ENCODE measurements at places on chromosomes 1 and 21.
A peak's percentile ranks its signal among the peaks of the same experiment; 100 is the strongest.

- DNase-seq: no peak
Measured at GRCh38 chr1:110341872-110342331, 2.7 kb downstream of the RBM15 start.

DNA sequence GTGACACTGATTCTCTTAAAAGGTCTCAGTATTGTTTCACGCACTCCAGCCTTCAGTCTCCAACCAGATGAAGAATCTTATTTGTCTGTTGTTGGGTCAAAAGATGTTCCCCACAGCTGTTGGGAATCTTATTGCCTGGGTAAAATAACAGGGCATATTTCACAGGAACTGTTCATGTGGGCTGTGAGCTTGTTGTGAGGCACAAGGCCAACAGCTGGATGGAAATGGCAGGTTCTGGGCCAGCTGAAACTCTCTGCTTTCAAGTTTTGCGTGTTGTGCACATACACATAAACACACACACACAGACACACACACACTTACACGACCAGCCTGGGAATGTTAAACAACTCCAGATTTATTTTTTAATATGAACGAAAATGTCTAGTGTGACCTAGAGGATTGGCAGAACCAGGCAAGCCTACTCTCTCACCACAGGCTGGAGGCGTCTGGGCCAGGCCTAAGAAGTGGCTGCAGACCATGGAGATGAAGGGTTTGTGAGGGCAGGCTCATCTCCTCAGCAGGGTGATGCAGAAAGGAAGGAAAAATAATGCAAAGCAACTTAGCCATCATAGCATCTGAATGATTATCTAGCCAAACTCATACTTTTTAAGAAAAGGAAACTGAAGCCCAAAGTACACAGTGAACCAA lies 357.0 kb downstream of the TTLL7 start:
- no peak for DNase-seq

GRCh38 chr21:28644762-28645161 lies 347.9 kb downstream of the LTN1 start:
- no peak for DNase-seq

DNA sequence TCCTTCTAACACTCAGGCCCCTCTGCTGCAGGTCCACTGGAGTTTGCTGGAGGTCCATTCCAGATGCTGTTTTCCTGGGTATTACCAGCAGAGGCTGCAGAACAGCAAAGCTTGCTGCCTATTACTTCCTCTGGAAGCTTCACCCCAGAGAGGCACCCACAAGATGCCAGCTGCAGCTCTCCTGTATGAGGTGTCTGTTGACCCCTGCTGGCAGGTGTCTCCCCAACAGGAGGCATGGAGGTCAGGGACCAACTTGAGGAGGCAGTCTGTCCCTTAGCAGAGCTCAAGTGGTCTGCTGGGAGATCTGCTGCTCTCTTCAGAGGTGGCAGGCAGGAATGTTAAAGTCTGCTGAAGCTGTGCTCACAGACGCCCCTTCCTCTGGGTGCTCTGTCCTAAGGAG lies 204.8 kb downstream of the FCRL5 start:
- no peak for DNase-seq

DNA sequence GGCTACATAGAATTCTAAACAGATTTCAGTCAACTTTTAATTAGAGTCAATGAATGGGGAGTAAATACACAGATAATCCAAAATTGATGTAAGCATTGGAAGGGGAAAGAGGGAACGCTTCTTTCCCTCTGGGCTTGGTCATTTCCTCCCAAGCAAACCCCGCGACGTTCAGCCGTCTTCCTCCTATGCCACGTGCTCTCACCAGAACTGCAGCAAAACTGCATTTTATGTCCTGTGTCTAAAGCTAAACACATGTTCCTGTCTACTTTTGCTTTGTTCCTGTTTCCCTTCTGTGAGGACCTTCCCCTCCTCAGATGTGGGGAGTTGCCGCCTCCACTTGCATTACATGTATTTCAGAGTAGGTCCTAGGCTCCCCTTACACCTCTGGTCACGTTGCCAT lies 27.2 kb downstream of the UTP25 start:
- DNase-seq: no peak

DNA sequence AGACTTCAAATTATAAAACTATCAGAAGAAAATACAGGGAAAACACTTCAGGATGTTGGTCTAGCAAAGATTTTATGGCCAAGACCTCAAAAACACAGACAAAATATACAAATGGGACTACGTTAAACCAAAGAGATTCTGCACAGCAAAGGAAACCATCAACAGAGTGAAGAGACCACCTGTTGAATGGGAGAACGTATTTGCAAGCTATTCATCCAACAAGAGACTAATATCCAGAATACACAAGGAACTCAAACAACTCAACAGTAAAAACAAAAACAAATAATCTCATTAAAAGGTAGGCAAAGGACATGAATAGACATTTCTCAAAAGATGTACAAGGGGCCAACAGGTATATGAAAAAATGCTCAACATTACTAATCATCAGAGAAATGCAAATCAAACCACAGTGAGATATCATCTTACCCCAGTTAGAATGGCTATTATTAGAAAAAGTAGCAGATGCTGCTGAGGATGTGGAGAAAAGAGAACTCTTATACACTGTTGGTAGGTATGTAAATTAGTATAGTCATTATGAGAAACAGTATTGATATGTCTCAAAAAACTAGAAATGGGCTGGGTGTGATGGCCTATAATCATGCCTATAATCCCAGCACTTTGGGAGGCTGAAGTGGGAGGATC lies 112.6 kb downstream of the LRIG2 start:
- DNase-seq: no peak

GRCh38 chr1:108572182-108572581 lies 12.3 kb downstream of the EEIG2 start:
- no peak for DNase-seq

DNA sequence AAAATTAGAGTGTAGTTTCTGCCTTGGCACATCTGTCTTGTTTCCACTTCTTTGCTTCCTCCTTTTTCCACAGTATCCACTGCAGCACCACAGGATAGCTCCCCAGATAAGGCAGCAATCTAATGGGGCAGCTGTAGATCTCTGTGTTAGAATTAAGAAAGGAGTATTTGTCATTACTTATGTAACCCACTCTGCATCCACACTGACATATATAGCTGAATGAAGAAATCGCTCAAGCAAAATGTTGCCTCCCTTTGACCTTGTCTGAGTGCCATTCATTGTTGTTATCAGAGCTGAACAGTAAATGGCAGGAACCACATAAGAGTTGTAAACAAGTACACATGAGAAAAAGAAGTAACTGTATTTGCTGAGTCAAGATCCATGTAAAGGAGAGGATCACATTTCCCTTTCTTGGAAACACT lies 45.9 kb upstream of the DPH5 start:
- no peak for DNase-seq

DNA sequence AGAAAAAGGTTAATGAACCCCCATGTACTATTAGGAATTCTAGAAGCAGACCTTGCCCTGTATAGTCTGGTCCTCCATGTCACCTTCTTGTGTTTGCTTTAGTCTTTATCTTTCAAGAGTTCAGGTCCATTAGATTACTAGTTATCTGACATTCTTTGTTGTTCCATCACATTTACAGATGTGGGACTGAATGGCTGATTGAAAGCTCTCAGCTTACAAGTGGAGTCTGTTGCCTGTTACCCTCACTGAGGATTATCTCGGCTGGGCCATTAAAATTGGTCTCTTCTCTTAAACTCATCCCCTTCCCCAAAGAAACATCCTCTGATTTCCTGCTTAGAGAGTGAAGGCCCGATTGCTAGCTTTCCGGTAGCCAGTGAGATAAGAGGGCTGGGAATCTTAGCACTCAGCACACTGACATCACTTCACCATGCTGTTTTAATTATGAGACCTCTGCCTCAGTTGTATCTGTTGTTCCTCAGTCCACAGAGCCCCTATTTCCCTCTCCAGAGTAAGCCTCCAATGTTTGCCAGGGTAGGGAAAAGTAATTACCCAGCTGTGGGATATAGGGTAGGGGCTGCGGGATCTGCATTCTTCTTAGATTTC lies 76.8 kb downstream of the LPGAT1 start:
- DNase-seq: no peak

- no peak for DNase-seq
Measured at GRCh38 chr1:147837964-147838292, 64.7 kb upstream of the GJA8 start.

DNA sequence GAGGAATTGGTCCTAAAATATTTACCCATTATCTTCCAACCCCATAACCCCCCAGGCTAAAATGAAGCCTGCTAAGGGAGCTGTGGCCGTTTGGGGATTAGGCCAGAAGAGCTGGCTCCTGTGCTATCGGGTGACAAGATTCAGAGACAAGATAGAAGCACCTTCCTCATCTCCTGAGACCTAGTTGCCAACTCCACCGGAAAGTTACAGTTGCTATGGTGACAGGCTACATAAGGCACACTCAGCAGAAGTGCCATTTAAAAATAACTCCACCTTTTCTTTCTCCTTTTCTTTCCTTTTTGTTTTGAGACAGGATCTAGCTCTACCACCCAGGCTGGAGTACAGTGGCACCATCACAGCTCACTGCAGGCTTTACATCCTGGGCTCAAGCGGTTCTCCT lies 43.6 kb upstream of the ROR1 start:
- DNase-seq: no peak

GRCh38 chr1:35120458-35121133 lies 41.4 kb downstream of the ZMYM1 start:
- no peak for DNase-seq

DNA sequence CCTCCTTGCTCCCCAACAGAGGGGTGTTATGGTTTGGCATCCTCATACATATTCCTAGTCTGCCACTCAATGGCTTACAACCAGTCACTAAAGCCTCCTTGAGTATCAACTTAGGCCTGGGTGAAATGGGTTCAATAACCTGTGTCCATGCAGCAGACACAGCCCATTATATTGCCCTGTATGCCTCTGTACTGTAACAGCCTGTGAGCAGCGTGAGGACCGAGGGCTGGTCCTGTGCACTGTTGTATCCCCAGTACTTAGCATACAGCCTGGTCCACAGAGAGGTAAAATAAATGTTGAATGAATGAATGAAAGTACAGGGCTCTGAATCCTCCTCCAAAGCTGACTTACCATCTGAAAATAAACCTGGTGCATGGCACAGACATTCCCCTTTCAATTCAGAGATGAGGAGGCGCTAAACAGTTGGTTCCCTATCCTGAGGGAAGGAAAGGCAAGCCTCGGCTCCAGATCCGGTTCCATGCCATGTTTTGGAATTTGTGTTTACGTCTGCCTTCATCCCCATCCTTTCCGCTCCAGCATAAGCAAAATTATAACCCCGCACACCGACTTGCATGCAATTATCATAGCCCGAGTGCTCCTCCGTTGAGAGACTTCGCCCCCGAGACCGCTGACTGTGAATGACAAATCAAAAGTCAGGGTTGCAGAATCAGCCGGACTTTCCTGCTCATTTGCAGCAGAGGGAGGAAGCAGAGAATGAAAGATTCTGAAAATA lies 45.0 kb upstream of the DNAJC6 start:
- no peak for DNase-seq

DNA sequence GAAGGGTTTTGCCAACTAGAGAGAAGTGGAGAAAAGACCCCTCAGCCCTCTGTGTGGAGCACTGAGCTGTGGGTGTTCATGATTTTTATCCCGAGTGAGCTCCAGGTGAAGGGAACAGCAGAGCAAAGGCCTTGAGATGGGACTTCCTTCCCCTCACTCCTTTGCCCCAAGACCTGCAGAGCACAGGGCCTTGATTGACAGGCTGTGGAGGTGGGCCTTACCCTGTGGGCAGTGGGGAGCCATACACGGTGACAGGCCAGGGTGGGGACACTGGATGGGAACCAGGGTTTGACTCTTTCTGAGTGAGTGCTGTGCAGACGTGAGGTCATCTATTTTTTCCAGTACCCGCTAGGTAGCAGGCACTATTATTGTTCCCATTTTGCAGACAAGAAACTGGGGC lies 10.5 kb downstream of the KCNQ4 start:
- no peak for DNase-seq

- DNase-seq: no peak
Measured at GRCh38 chr1:231236208-231236591, 4.8 kb upstream of the GNPAT start.

DNA sequence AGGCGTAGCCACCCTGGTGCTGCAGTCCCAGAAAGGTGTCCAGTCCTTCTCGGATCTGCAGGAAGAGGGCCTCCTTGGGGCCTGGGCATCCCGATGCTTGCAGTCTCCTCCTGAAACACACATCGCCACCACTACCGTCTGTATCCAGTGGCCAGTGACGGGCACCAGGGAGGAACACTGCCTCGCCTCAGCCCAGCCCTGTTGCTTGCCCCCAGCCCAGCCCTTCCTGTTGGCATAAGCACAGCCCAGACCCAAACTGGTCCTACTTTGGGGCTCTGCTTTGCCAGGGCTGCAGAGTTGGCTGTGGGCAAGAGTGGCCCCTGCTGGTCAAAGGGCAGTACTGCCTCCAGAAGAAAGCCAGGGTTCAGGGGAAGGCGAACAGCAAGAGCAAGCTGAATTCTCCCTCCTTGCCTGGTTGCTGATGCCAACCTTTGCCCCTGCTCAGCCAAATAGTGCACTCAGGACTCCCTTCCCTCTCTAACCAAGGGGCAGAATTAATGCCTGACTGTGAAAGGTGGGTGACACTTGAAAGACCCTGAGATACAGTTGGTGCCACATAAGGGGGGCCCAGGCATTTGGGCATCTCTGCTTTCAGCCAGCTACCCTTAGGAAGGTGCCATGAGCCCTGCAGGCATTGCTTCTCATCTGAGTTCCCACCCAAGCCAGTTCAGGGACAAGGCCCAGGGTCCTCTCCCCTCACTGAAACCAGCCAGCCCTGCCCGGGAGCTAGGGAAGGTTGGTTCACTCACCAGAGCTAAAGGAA lies 11.1 kb upstream of the ARHGEF2 start:
- DNase-seq: no peak

- DNase-seq: no peak
Measured at GRCh38 chr1:81876901-81877733, 76.4 kb downstream of the ADGRL2 start.

GRCh38 chr21:19731251-19731650 lies 1267.0 kb upstream of the NCAM2 start:
- no peak for DNase-seq

DNA sequence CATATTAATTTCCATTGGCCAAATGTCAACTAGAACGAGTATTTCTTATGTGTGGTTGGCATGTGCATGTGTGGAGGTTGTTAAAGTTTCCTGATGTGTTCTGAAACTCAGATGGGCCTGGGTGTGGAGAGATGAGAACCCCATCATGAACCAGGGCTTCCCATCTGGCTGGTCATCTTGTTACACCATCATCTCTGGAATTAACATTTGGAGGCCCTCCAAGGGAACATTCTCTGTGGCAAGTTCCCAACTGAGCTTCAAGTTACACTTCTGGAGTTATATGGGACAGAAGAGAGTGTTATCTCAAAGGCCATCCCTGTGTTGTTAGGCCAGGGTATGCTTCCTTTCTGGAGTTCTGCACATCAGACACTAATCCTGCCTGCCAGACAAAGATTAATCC lies 183.6 kb downstream of the TTLL7 start:
- peak; percentile 15 for DNase-seq

- no peak for DNase-seq
Measured at GRCh38 chr1:112265931-112266330, 130.1 kb upstream of the CTTNBP2NL start.
